ENCODE measurements at places on chromosomes 2 and 18.

DNA sequence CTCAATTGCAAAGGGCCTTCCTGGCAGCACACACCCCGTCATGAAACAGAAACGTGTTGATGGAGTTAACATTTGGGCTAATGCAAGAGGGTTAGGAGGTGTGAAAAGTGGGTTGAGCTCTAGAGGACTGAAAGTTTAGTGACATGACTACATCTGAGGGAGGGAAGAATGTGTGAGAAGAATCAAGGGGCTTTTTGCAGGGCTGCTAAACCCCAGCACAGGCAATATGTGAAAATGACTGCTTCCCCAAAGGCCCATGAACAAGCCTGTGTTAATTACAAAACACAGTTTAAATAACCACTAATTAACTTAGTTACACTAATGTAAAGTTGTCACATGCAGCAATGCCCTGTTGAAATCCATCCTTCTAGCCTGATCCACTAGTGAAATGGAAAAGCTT is 63.4 kb upstream of the PEX13 start:
- DNase-seq = no peak

DNA sequence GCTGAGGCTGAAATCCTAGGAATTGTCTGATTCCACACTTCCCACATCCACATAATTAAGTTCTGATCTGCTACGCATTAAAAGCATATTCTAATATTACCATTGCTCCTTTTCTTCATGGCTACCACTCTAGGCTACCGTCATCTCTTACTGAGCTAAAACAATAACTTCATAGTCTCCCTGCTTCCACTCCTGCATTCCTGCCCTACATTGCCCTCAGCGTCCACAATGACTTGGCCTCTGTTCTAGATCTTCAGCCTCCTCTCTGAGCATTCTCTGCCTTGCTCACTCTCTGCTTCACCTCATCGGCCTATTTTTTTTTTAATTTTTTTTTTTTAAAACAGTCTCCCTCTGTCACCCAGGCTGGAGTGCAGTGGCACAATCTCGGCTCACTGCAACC is 15.8 kb upstream of the TLK1 start:
- DNase-seq = no peak

DNA sequence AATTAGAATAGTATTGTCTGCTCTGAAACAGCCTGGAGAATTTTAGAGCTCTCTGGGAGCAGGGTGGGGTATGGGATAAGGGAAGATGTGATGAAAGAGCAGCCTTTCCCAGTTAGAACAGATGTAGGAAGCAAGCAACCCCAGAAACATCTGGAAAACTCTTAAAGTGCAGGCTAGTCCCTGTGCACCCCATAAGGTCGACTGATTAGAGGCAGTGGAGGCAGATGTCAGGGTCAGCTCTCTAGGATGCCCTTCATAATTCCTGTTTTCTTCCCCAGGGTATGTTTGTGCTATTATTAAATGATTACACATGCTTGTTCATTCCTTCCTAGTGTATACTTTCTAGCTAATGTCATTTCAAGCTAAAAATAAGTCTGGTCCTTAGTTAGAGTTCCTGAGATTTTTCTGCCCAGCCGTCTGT is 41.7 kb downstream of the PTPRM start:
- DNase-seq = peak; percentile 70

GRCh38 chr2:138732651-138733050 is 47.5 kb downstream of the NXPH2 start:
- DNase-seq = no peak

DNA sequence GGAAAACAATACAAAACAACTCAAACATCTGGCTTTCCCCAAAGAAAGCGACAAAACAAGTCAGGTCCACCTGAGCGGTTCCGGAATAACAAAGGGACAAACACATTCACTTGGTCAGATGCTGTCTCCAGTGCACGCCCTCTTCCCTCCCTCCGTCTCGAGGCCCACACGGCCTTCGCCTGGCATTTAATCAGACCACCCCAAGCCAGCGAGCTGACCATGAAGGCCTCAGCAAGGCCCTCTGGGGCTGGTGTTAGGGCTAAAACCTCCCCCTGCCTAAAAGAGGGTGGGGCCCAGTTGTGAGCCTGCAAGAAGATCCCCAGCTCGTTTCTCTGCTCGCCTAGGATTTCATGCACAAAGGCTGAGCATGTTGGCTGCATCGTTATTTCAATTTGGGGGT is 180.3 kb downstream of the EIPR1 start:
- DNase-seq = no peak

DNA sequence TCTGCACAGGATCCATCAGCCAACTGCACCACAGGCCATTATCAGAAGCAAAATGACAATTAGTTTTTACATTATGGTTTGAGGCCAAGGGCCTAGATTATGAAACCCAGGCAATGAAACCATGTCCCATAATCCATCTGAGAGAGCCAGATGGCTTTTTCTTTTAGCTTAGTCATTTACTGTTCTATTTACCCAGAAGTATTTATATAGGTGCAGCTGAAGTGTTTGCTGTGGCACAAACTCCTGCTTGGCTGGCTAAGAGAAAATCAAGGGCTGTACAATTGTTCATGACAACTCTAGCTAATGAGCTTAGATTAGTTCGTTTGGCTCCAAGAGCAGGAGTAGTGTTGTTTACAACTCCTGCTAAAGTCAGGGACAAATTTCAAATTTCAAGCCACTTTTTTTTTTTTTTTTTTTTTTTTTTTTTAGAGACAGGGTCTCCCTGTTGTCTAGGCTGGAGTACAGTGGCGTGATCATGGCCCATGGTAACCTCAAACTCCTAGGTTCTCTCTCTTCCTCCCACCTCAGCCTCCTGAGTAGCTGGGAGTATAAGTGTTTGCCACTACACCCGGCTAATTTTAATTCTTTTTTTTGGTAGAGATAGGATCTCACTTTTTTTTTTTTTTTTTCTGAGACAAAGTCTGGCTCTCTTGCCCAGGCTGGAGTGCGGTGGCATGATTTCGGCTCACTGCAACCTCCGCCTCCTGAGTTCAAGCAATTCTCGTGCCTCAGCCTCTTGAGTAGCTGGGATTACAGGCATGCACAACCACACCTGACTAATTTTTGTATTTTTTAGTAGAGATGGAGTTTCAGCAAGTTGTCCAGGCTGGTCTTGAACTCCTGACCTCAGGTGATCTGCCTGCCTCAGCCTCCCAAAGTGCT is 18.4 kb upstream of the REV1 start:
- DNase-seq = no peak

- DNase-seq = peak; percentile 85
These were observed 100.0 kb downstream of the COLEC12 start for GRCh38 chr18:400456-400855.

DNA sequence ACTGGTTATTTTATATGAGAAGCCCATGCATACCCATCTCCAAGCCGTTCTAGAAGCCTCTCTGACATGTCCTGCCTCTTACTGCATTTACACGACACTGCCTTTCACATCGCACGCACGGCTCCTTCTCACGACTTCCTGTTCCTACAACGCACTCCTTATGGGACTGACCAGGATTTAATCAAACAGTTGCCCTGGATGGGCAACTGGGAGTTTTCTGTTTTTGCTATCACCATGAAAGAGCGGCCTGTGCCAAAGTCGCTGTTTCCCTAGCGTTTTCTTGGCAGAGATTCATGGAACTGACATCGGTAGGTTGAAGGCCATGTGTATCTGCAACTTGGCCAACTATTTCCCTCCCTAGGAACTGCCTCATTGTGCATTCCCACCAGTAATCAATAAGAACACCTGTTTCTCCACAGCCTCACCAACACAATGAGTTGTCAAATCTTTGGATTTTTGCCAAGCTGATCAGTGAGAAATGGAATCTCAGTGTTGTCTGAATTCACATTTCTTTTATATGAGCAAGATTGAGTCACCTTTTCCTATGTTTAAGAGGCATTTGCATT is 97.2 kb upstream of the OTOS start:
- DNase-seq = no peak

DNA sequence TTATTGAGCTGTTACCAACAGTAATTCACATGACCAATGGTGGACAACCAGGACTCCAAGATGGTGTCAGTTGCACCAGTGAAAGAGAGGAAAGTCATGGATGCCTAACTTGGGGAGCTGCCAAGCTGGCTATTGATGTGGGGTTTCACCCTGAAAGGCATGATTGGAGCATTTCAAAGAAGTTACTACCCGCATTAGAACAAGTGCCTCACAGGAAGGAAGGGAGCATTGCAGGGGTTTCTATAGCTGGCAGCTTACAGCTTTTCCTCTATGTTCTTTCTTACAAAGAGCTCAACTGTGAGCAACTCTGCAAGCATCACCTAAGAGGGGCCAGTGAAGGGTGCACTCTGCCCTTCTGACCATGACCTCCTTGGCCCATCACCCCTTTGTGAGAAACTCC is 93.1 kb downstream of the TNFRSF11A start:
- no peak for DNase-seq

GRCh38 chr2:219739866-219740440 is 112.5 kb downstream of the SLC4A3 start:
- no peak for DNase-seq

DNA sequence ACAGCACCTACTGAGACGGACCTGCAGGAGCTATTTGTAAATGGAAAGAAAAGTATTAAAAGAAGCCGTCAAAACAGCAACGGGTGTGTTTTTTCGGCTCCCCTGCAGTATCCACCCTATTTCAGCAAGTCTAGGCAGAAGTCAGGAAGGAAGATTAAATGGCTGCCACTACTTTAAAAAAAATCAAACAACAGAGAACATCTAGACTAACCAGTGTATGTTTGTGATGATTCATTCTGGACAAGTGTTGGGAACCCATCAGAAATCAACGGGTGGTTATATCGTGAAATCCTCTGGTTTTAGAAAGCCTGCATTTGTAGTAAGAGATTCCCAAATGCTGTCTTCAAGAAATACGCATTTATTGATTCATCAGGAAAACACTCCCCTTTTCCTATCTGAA is 9.0 kb downstream of the PMAIP1 start:
- DNase-seq = no peak

DNA sequence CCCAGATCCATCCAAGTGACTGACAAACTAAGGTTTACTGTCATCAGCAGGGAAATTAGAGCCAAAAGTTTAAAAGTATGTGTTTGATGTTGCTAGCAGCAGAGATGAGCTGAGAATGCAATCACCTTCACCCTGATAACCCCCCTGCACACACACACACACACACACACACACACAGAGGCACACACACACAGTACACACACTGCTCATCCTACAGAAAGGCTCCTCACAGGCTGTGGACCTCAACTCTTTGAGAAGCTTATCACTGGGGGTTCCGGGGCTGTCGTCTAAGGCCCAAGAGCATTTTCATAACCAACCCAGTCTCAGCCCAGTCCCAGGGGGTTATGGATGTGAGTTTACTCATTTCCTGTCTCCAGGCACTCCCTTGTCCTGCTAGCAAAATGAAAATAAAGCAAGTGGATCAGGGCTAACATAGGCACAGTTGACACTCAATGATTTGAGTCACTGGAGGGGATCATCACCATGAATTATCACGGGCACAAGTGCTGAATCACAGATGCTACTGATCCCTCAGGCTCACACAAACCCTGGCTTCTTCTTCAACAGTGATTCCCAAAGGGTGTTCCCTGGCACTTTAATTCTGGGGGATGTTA is 76.6 kb downstream of the ALK start:
- DNase-seq = no peak

DNA sequence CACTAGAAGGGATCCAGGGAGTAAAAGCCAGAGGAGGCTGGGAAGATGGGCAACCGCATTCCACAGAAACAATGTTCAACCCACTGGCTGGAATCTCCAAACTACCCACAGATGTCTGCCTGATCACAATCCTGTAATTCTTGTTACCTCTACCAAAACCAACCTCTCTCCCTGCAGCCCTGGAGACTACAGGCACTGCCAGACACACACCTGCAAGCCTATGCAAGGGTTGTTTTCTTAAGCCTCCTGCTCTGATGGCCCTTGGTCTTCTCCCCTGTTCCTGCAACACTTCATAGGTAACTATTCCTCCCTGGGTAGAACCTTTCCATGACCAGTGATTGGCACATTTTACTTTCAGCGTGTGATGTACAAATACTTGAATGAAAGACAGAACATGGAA is 21.9 kb downstream of the ST6GAL2 start:
- no peak for DNase-seq

GRCh38 chr2:28828382-28828781 is 17.7 kb downstream of the SPDYA start:
- no peak for DNase-seq

DNA sequence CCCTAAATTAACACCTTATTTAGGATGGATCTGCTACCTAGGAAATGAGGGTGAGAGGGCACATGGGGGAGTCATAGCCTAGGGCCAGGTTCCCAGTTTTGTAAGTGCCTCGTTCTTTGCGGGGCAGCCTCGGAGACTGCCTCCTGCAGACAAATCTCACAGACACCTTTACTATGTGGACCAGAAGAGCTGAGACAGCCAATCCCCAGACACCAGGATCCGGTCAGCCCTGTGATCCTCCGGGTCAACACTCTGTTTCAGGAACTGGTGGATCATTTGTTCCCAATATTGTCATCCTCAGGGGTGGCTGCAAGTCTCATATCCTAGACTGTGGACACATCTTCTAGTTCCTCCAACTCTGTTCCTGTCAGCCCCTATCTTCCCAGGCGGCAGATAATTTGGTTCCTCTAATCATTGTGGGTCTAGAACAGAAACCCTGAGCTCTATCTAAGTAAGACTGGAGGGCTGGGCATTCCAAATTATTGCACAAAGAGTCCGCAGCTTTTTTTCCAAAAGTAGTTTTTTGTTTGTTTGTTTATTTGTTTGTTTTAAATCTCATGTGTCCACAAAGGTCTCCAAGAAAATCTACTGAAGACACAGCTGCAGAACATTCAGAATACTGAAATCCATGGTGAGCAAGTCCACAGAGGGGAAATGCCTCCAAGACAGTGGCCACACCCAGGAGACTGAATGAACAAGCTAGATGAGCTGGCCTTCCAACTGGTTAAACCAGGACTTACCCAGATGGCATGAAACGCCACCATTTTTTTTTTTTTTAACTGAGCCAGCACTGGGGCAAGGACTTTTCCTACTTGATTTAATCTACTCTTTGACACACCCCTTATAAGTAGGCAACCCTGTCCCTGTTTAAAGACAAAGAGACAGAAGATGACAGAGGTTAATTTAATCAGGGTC is 6.2 kb upstream of the GDF7 start:
- DNase-seq = no peak

DNA sequence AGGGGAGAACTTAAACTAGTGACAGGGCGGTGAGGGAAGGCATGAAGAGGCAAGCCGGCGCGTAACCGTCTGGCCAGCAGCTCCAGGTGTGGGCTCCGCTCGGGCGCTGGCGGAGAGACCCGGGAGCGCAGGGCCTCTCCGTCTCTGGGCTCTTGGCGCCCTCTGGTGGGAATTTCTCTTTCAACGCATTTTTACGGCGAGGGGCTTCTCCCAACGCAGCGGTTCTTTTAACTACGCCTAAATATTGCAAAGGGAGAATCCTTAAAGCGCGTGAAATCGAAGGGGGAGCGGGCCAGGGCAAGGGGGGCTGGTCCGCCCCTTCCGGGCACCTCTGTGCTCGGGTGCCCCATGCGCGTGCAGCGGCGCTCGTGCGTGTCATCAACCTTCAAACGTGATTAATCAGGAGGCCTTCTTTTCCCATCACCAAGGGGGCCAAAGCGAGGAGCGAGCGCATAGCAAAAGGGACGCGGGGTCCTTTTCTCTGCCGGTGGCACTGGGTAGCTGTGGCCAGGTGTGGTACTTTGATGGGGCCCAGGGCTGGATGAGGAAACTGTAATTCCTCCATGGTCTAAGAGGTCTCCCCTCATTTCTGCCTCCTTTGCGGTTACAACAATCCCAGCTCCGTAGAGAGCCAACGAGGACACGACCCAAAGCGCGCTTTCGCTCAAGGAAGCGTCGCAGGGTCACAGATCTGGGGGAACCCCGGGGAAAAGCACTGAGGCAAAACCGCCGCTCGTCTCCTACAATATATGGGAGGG is 762 bp upstream of the GAD1 start:
- no peak for DNase-seq

- no peak for DNase-seq
These were observed 10.6 kb downstream of the CFAP210 start for GRCh38 chr2:169683425-169684134.

GRCh38 chr2:240933966-240934700 is 28.0 kb downstream of the CROCC2 start:
- no peak for DNase-seq

Data from BJ (cell line).